ENCODE measurements at places on chromosomes 13 and 19.

GRCh38 chr13:100336795-100337516, 248.1 kb downstream of the PCCA start:
- no peak for DNase-seq

DNA sequence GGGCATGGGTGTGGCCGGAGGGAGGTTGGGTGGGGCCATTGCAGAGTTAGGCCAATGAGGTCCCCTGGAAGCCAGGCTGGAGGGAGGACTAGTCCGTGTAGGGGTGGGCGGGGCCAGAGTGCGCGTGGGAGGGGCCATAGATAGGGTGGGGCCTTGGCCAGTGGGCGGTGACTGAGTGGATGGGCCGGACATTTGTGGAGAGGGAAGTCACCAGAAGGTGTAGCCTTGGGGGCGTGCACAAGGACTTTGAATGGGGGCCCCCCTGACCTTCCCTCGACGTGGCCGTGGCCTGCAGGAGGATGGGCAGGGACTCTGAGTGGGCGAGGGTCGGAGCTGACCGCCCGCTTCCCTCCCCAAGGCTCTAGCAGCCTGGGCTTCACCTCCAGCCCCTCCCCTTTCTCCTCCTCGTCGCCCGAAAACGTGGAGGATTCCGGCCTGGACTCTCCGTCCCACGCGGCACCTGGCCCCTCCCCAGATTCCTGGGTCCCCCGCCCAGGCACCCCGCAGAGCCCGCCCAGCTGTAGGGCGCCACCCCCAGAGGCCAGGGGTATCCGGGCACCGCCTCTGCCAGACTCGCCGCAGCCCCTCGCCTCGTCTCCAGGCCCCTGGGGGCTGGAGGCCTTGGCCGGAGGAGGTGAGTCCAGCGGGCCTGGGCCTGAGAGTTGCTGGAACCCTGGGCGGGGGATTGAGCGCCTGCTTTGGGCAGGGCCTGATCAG, 16.5 kb upstream of the B3GNT3 start:
- DNase-seq: peak; percentile 69

- no peak for DNase-seq
These were observed 1.7 kb upstream of the EML2 start for GRCh38 chr19:45640849-45641273.

DNA sequence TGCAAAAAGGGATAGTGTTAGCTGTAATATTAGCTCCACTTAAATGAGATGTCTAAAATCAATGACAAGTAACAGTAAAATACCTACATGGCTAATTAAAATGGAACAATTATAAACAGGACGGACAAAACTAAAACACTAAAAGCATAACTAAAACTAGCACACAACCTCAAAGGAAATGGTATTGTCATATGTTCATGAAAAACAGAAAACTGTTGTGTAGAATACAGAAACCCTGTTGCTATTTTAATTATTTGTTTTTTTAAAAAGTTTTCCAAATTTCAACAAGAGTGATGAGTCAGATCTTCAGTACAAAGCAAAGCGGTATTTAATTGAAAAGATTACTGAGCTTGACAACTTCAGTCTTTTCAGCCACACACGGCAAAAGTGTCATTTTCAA, 4.2 kb downstream of the RCBTB2 start:
- DNase-seq: no peak

GRCh38 chr19:12543855-12544254, 7.4 kb downstream of the ZNF564 start:
- DNase-seq: peak; percentile 57

DNA sequence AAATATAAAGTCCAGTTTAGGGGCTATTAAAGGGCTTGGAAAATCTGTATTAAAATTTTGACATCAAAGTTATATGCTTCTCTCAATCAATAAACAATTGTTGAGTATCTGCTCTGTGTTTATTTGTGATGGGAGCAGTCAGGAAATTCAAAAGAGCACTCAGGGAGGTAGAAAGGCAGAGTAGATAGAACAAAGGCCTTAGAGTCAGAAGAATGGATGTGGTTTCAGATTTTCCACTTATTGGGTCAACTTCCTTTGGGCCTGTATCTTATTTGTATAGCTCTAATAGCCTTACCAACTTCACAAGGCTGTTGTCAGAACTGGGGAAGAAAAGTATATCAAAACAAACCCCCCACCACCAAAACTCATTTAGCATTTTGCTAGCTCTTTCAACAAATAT, 302.6 kb downstream of the SPRY2 start:
- DNase-seq: no peak

DNA sequence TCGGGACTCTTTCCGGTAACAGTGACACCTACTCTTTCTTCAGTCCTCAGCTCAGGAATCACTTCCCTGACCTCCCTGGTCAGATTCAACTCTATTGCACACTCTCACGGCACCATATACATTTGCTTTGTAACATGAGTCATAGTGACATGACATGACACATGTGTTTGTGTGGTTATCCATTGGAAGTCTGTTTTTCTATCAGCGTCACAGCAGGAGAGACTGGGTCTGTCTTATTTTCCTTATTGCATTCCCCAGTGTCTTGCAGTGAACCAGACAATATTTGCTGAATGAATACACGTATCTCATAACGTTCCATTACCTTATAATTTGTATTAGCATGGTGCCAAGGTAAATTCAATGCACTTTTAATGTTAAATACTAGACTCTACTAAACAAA, 102.0 kb downstream of the DCLK1 start:
- DNase-seq: peak; percentile 14

DNA sequence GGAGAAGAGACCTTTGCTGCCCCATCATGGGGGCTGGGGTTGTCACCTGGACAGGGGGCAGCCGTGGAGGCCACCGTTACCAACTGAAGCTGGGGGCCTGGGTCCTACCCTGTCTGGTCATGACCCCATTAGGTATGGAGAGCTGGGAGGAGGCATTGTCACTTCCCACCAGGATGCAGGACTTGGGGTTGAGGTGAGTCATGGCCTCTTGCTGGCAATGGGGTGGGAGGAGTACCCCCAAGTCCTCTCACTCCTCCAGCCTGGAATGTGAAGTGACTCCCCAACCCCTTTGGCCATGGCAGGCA, 9.0 kb downstream of the EGLN2 start:
- no peak for DNase-seq

DNA sequence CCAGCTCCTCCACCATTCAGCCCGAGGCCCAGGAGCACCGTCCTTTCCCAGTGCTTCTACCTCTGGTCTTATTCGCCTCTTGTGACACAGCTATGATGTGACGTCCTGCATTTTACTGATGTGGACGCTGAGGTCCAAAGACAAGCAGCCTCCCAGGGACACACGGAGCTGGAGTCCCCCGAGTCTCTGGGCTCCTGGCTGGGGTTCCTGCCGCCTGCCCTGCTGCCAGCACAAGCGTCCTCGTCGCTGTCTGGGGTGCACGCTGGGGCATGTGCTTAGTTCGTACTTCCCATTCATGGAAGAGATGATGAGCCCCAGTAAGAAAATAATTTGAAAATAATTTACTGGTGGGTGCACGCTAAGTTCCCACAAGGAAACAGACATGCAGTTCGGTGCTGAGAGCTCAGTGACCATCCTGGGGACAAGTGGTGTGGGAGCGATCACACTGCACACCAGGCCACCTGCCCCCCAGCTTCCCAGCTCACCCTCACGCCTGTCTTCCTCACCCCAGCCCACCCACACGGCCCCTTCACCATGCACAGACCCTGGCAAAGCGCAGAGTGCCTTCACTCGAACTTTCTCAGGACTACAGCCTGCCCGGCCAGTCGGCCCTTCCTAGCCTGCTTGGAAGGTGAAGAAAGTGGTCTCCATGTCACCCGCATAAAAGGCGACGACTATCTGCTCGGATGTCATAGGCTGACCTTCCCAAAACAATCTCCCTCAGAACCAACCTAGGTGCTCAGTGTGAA, 14.2 kb upstream of the CFAP97D2 start:
- no peak for DNase-seq

DNA sequence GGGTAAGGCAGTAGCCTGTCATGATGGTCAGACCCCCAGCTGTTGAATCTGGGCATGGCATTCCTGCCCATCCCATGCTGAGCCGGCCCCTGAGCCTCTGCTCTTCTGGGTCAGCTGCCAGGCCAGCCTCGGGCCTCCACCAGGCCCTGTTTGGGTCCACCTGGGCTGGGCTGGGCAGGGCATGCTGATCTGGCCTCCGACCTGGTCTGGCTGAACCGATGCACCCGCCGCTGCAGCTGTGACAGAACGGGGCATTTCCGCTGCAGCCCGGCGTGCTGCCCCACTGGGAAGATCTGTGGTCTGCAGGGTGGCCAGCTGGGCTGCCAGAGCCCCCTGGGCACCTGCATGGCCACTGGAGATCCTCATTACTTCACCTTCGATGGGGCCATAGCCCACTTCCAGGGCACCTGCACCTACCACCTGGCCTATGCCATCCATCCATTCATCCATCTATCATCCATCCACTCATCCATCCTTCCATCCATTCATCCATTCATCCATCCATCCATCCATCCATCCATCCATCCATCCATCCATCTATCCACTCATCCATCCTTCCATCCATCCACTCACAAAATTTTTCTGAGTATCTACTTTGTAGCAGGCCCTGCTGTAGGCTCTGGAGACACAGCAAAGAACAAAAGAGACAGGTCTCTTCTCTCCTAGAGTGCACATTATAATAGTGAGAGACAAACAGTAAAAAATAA, 21.5 kb upstream of the FXYD3 start:
- no peak for DNase-seq

DNA sequence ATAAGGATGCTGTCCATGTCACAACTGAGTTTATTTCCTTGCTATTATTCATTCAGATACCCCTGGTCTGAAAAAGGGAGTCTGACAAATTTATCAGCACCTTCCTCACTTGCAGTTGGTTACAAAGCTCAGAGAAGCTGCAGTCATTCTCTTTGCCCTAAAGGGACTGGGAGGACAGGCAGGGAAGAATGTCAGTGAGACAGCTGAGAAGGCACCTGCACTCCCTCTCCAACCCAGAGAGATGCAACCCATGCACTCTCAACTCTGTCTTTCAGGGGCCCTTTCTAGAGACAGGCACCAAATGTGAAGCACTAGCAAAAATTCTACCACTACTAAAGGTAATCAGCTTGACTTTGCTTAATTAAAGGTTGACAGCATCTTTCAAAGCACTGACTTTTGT, 83.3 kb downstream of the CRYL1 start:
- no peak for DNase-seq

GRCh38 chr19:43690890-43691289, 20.9 kb upstream of the PLAUR start:
- no peak for DNase-seq

GRCh38 chr13:98447881-98448641, 128.8 kb downstream of the STK24 start:
- DNase-seq: peak; percentile 80

- peak; percentile 68 for DNase-seq
These were observed 1.9 kb downstream of the CDC42EP5 start for GRCh38 chr19:54470991-54471782.
